Stimulated activated naive B cell treated with anti-CD40 and anti-IgM and Interleukin-4, amounts not matched to agents 10 μg/mL and 1 μg/mL and 100 μg/mL, for 72 hours (primary cell): ENCODE measurements at places on chromosomes 11 and 22.
A peak's percentile ranks its signal among the peaks of the same experiment; 100 is the strongest.

DNA sequence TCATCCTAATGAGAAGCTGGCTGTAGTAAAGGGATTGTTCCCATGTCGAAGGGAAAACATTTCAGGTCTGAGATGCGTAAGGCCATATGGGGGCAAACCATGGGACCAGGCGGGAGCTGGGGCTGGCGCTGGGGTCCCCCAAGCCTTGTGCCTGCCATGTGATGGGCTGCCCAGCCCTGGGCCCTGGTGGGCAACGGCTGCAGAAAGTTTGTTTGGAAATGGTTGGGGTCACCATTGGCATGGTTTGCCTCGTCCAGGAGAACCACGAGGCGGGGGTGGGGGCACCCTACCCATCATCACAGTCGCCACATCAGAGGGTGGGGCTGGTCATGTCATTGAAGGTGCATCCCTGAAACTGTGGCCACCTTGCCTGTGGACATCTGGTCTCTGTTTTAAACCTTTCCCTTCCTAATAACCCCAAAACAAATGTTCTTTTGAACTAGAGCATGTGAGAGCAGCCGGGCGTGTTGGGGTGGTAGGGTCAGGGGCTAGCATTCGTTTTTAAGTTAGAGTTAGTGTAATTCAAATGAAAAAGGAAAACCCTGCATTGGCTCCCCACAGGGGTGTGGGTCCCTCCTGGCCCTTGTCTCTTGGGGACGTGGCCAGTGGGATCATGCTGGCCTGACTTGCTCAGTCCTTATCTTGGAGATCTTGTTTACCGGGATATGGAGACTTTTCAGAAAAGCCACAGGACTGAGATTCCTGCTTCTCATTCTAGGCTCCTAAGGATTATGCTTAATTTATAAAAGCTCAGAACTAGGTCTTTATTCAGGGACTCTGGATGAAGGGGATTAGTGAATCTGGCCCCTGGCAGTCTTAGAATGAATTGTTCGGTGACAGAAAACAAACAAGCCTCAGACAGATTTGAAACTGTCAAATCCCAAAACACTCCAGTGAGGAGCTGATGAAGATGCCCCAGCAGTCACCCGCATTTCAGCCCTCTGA, 98.5 kb downstream of the CTTN start:
- DNase-seq: no peak

DNA sequence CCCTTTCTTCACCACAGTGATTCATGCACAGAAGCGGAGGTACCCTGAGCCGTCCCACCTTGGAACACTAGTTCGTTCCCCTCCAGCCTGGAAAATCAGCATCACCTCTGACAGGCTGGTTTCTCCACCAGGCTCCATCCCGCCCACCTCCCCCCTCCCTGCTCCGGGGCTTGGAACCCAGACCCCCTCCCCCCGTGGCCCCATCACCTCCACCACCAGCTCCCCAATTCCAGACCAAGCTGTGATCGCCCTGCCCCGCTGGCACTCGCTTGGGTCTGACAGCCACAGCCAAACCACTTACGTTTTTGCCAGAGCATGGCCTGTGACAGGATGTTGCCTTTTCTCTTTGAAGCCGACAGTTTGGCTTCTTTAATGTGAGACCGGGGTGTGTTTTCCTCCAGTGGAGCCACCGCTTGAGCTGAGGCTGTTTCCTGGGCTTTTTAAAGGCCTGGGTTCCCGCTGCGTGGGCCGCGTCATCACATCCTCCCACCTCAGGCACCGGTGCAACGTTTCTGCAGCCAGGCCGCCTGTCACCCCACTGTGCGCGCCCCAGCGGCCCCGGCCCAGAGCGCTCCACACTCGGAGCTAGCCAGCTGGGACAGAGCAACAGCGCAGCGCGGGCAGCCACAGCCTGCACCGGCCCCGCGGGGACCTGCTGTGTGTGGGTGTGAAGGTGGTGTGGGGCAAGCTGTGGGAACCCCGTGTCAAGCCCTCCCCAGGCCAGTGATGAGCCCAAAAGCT, at the start of gene POU2AF1:
Gene POU2AF1, minus strand, starts transcription at position 415 of the 741 bp plus-strand sequence. Its CDS starts 98 bp downstream, at position 317.
- DNase-seq: peak; percentile 85

DNA sequence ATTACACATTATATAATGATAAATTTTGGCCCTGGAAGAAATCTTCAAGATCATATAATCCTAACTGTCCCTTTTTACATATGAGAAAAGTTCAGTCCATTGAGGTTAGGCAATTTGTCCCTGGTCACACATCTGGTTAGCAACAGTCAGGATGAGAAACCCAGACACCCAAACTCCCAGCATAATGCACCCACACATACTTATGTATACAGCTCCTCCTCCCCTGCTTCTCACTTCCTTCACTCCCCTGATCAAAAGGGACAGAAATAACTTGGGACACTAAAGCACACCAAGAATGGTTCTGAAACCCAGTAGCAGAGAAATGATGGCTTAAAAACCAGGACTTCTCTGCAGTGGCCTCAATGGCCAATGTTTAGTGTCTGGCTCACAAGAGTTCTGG, 11.1 kb downstream of the NUMA1 start:
- no peak for DNase-seq

- DNase-seq: no peak
These were observed 39.8 kb upstream of the RPS13 start for GRCh38 chr11:17117262-17117661.

- DNase-seq: no peak
These were observed 593 bp downstream of the FAM118B start for GRCh38 chr11:126212089-126212660.

GRCh38 chr11:122242731-122243130, 126.7 kb upstream of the BLID start:
- DNase-seq: no peak

DNA sequence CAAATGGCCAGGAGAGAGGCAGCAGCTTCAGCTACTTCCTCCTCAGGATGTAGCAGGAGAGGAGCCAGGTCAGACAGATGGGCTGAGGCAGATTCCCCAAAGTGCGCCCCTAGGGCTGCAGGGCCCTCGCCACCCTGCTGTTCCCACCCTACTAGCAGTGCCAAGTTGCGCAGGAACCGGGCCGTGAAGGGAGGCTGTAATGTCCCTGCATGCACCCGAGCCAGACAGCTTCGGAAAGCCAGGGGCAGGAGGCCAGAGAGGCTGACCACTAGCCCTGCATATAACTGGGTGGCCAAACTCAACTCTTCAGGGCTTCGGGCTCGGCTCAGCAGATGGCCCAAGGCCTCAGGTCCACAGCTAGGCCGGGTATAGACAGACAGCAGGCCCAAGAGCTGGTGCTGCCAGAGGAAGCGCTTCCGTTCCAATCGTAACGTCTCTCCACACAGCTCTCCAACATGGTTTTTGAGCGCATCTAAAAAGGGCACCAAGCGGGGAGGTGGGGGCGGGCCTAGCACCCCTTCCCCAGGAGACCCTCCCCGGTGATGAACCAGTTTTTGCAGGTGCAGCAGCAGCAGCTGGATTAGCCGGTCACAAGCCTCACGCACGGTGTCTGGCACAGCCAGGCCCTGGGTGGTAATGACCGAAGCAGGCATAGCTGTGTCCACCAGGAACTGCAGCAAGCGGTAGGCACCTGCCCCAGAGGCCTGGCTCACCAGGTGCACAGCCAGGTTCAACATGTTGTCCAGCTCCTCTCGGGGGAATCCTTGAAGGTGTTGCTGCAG, 2.0 kb upstream of the GANAB start:
- no peak for DNase-seq

DNA sequence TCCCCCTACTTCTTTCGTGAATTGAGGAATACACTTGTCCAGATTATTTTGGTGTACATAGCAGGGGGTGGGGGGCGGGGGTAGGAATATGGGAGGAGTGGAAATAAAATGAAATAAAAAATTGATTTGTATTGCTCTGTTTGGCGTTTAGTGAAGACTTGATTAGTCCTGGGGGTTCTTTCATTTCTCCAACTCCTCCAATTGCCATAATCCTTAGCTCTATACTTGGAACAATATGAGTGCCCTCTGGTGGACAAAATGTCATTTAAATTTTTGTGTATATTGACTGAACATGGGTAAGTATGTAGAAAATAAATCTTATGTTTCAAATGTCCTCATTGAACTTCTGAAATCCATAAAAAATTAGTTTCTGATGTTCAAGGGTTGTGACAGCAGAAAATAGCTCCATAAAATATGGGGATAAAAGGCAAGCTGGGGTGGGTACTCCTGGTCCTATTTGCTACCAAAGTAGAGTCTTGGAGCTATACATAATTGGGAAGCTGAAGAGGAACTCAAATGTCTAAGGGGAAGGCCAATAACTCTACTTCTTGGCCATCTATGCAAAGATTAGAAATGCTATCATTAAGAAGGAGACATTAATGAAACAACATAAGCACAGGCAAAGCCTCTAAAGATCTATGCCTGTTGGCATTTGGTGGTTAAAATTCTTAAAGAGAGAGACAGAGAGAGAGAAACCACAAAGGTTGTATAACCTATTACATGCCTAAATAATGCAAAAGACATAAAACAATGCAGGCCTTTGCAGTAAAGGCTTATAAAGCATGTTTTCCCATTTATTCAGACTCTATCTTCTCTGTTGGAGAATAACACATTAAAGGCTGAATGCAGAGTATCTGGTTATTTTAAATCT, 421.6 kb downstream of the METTL15 start:
- no peak for DNase-seq

- no peak for DNase-seq
These were observed 435.3 kb downstream of the SOX6 start for GRCh38 chr11:15920856-15921629.

- DNase-seq: no peak
These were observed 115.0 kb downstream of the MN1 start for GRCh38 chr22:27686534-27686933.

- no peak for DNase-seq
These were observed 89.1 kb downstream of the SWAP70 start for GRCh38 chr11:9753021-9753420.

DNA sequence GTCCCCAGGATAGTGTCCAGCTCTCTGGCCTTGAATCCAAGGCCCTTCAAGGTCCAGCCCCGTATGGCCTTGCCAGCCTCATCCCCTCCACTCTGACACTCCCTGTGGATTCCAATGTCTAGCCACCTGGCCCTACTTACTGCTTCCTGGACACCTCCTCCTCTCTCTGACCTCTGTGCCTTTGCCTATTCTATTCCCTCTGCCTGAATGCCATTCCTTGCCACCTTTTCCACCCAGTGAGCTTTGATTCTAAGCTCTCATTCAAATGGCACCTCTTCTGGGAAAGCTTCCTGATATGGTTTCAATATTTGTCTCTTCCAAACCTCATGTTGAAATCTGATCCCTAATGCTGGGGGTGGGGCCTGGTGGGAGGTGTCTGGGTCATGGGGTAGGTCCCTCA, 31.9 kb upstream of the TTLL12 start:
- no peak for DNase-seq

- no peak for DNase-seq
These were observed 90.6 kb downstream of the TSPAN18 start for GRCh38 chr11:44817207-44817949.

DNA sequence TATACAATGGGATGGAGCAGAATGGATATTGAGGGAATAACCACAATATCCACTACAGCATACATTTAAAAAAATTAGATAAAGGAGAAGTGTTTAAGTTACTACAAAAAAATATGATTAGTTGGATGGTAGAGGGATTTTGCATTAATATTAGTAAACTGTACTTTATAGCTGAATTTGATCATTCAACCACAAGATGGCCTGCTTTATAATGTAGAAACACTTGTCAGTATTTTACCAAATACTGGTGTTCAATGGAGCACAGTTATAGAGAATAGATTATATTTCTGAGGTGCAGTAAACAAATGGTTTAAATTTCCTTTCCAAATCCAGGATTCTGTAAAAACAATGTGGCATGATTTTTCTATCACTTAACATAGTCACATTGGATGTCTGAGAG, 818.8 kb upstream of the CHORDC1 start:
- no peak for DNase-seq

- no peak for DNase-seq
These were observed 150.8 kb upstream of the NTM start for GRCh38 chr11:131219646-131220045.

DNA sequence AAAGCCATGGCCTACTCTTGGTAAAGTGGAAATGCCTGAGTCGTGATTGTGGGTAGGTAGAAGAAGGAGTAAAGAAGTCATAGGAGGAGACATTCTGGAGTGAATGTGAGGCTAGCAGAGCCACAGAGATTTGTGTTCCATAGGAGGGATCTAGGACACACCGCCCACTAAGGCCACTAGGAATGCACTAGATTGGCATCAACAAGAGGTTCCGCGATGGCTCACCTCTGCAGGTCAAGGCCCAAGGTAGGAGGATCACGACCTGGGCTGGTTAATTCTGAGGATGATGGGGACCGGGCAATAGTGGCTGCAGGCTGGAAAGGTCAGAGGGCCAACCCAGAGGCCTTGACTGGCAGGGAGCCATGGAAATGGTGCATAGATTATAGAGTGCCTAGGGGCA, 48.8 kb upstream of the OPCML start:
- no peak for DNase-seq

DNA sequence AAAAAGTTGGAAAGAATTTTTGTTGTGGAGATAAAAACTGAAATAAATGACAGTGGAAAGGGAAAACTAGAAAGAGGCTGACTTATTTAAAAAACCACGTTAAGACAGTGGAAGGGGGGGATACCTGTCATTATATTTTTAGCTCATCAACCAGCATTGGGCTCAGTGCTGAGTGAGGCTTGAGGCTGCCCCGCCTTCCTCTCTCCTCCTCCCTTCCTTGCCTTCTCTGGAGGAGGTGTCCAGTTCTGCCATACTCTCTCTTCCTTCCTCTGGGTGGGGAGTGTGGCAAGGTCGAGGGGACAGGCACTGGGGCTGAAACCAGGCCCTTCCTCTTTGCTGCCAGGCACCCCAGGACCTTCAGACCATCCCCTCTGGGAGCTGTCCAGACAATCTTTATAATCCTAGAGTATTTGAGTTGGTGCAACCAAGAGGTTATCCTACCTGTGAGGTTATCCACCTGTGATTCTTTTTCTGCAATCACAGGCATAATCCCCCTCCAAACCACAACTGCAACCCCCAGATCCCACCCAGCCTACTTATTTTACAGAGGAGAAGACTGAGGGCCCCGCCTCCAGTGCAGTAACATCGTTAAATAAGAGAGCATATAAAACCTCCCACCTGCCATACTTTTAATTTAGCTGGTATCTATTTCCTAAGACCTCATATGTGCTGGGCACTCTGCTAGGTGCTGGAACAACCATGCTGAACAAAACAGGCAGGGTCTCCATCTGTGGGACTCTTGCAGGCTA, 578.5 kb downstream of the BUD13 start:
- DNase-seq: no peak

GRCh38 chr11:37313266-37313665, 715.2 kb upstream of the RAG2 start:
- no peak for DNase-seq

DNA sequence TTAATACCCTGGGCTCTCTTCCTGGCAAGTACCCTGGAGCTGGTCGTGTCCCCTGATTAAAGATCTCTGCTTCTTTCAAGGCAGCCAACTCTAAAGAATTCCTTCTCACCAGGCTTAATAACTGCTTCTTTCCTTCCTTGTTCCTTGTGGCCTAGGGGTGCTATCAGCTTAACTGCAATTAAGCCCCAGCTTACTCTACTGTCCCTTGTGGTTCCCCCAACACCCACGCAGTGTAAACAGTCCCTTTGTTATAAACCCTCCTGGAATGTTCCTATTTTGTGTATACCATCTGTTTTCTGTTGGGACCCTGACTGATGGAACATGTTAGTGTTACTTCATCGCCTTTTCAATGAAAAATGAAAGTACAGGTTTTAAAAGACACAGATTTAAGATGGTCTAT, 126.4 kb upstream of the KIRREL3 start:
- no peak for DNase-seq

GRCh38 chr22:50545522-50546325, at the start of gene KLHDC7B:
KLHDC7B (plus strand) TSS chr22:50545899; CDS start chr22:50546244, 345 bp downstream.
- DNase-seq: no peak

- no peak for DNase-seq
These were observed 11.6 kb downstream of the JAML start for GRCh38 chr11:118213201-118213600.
